Activated naive CD4-positive, alpha-beta T cell (primary cell): ENCODE measurements at places on chromosomes 1 and 21.

DNA sequence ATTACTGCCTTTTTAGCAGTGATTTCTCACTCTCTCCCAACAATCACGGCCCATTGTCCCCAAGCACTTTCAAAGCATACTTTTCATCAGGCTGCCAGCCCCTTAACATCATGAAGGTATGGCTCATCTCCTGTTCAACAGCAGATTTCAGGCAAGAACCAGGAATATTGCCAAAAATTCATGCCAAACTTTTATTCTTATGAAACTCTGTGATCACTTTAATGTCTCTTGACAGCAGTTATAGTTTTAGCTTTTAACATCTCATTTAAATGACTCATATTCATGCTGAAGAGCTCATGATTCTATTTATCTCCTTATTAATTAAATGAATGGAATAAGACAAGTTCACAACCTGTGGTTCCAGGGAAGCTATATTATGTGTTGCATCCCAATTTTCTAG is 235.1 kb downstream of the GRIK1 start:
- no peak for DNase-seq

- DNase-seq: no peak
These were observed 36.2 kb upstream of the PKN2 start for GRCh38 chr1:88647749-88648415.

DNA sequence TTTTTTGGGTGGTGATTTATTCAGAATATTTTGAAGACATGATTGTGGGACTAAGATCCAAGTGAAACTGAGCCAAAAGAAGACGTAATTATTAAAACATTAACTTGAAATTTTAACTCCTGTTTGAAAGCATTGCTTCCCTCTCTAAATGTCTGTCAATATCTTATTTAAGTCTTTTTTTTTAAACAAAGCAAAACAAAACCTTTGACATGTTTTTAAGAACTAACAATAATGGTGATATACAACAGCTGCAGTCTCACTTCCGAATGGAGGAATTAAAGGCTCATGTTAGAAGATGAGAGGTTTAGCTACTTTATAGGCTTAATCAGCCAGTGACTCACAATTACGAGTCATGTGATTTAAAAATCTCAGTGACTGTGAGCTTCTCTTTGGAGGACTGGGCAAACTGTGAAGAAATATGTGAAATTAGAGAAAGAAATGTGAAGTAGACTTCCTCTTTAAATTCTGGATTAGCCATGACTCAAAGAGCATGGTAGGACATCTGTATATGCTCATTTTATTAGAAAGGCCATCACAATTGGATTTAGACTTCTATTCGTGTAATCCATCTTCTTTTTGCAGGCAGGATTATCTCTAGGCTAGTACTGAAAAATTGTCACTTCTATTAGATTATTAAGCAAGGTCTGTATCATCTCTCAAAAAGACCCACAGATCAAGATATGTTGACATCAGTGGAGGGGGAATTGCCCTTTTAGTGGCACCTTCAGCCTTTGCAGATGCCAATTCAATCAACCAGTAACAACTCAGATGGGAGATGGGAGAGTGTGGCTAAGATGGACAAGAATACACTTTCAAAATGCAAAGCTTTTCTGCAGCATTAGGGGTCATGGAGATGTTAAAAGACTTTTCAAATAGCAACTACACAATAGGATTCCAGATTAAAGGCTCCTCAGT is 28.7 kb downstream of the KCNA3 start:
- DNase-seq: no peak

GRCh38 chr21:46666941-46667740 is 31.7 kb downstream of the PRMT2 start:
- no peak for DNase-seq

DNA sequence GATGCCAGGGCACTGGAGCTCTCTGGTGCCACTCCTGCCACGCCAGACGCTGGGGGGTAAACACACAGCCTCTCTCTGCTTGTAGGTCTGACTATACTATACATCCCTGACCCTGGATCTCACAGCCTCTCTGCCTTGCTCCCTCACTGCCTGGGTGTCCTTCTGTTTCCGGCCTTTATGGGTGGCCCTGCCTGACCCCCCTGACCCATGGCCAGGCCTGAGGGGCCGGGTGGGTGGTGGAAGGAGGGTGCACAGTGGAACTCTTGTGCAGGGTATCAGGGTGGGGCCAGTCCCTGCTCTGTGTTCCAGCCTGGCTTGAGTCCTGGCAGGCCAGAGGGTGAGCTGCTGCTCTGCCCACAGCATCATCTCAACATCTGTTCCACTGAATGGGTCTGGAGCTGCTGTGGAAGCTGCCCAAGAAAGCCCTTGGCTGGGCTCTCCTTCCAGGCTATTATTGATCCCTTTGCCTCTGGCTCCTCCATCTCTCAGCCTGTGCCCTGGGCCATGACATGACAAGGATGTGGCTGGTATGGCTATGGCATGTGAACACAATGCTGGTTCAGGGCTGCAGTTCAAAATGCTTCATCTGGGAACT is 17.2 kb upstream of the SYNC start:
- no peak for DNase-seq

DNA sequence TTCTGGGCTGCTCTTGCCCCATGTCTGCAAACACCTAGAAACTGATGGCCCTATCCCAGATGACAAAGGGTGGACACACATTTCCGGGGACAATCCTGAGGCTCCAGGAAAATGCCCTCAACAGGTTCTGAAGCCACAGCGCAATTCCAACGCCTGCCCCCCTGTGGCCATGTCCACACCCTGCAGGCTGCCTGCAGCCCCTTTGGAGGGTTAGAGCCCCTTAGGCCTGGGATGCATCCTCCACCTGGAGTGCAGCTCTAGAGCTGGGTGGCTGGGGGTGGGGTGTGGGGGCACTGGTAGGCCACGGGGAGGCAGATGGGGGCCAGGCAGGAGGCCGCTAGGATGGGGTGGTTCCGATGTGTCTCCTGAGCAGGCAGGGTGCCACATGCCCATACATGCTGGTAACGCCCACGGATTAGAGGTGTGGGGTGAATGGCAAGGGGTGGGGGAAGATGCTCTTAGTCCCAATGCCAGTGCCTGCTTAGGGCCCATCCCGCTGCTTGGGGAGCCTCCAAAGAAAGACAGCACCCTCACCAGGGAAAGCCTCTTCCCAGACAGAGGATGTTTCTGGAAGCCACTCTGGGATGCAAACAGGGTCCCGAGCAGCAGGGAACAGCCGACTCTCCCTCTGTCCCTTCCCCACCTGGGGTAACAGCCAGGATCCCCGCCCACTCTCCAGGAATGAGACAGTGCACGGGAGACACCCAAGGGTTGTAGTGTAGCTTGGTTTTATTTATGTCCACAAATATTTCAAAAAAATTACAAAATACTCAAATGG is 34.0 kb downstream of the SLC45A1 start:
- DNase-seq: no peak

GRCh38 chr1:219446288-219446687 is 166.6 kb downstream of the ZC3H11B start:
- DNase-seq: no peak

- DNase-seq: no peak
These were observed 23.2 kb upstream of the CHIT1 start for GRCh38 chr1:203252678-203253077.

GRCh38 chr1:201694608-201695335 is 134.2 kb upstream of the IPO9 start:
- DNase-seq: no peak

DNA sequence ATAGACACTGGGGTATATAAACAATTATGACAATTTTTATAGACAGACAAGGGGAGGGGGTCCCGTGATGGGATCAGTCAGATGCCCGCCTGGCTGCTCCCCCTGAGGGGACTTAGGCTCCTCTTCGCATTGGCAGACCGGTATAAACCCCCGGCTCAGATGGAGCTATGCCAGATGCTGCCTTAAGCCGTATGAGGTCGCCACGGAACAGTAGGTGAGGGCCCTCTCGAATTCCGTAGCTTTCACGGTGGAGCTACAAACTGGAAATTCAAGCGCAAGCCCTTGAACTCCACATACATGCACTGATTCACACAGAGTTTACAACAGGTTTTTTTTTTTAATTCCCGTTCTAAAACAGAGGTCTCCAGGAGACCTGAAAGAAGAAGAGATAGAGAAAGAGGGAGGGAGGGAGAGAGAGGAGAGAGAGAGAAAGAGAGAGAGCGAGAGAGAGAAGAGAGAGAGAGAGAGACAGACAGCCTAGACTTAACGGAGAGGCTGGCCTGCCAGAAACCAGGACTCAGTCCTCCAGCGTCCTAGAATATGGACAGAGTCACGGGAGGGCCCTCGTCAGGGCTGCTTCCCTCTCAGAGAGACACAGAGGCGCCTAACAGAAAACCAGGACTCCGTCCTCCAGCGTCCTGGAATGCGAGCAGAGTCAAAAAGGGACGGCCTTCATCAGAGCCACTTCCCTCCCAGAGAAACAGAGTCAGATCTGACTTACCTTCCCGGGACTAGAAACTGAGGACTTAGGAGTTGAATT is 24.4 kb upstream of the TMEM54 start:
- DNase-seq: no peak
